AG08396 (cell line): ENCODE measurements at places on chromosomes 2 and 18.

DNA sequence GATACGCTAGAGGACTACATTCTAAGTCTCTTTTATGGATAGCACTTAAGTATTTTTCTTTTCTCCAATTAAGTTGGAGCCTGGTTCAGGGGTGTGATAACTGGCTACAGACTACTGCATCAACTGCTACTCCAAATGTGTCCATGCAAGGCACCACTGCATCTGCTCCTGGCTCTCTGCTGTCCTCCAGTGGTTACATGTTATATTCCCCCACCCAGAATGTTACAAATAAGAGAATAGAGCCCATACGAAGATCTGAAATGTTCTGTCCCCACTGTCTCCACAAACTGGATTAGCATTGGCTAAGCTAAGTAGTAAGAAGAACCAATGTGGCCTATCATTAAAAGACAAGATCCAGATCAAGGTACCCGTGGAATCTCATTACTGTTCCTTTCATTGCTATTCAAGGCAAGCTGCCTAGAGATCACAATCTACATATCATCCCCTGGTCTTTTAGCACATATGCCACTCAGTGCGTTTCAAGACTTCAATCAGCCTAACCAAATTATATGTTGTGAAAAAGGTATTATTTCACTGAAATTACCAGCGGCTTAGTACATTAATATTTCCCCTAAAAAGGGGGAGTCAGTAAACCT lies 308.3 kb upstream of the SLC8A1 start:
- DNase-seq, result peak; percentile 55

GRCh38 chr2:64814007-64814406 lies 160.3 kb upstream of the SERTAD2 start:
- no peak for DNase-seq

GRCh38 chr2:189179570-189179950 lies at the start of gene COL5A2:
COL5A2 (minus strand) TSS chr2:189179761; CDS start chr2:189179604, 157 bp downstream.
- DNase-seq, result peak; percentile 60

- no peak for DNase-seq
These were observed 1352.9 kb upstream of the CHAC2 start for GRCh38 chr2:52414561-52415295.

DNA sequence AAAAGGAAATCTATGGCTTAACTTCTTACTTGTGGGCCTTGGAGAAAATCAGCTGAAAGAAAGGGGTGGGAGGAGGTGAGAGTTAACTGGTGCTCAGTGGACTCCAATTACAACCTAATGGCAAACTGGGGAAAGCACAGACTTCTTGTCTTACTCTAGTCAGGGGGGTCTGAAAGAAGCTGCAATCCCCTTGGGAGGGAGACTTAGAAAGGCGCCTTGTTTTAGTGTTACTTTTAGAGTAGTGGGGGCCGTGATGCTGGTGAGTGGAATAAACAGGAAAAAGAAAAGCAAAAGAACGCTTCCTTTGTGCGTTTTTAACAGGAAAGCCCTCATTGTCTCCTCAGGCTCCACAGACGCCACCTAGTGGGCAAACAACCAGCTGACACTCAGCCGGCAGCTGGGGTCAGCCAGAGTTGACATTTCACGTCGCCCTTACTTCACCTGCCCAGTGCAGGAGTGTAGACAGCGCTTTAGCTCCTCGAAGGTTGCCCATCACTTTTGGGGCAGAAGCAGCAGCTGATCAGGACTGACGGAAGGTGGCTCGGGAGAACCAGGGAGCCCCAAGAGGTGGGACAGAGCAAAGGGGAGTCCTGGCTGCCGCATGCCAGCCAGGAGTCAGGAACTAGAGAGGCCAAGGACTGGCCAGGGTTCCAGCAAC lies 55.9 kb upstream of the GORASP2 start:
- DNase-seq, result peak; percentile 80

GRCh38 chr2:85137156-85137555 lies 4.0 kb downstream of the TCF7L1 start:
- no peak for DNase-seq

DNA sequence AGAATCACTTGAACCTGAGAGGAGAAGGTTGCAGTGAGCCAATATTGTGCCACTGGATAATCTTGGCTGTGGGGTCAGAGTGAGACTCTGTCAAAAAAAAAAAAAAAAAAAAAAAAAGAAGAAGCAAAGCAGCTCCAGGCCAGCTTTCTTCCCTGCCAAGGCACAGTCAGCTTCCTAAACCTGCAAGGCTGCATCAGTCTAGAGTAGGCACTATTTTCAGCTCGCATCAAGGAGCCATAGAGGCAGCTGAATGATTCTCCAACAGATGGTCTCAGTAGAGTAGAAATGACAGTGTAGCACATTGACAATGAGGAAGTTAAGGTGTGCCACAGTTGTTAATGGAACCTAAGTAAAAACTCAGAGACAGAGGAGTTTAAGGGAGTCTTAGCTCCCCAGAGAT lies 35.6 kb downstream of the BMP10 start:
- DNase-seq, result no peak

GRCh38 chr2:190376591-190377245 lies 31.4 kb upstream of the MFSD6 start:
- DNase-seq, result no peak

DNA sequence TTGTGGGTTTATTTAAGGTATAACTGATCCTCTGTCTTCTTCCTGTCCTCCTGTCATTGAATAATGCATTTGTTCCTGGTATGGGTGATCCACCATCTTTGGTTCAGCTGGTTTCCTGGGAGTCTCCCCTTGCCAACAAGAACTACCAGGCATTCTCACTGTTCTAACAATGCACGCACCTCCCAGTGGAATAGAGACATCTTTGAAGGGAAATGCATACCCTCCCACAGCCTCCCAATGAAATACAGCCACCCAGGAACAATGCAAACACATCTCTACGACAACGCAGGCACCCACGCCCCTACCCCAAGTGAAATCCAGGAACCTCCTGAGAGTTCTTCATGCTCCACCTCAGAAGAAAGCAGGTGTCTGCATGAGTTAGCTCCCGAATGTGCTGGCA lies 318.0 kb downstream of the SOX11 start:
- no peak for DNase-seq

DNA sequence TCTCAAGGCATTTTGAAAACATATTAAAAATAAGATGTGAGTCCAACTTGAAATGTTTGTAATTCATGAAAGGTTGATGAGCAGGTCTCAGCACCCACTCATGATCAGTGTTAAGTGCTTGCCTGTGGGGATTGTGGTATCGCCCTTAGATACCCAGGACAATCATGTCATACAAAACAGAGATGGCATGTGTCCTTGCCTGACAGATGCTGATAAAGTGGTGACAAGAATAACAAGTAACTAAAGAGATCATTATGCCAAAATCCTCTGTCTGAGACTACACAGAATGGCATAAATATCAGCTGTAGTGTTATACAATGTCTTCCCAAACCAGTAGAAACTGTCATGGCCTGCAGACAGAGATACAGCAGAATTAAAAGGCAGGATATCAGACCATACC lies 930.3 kb downstream of the SUCLG1 start:
- DNase-seq, result no peak

DNA sequence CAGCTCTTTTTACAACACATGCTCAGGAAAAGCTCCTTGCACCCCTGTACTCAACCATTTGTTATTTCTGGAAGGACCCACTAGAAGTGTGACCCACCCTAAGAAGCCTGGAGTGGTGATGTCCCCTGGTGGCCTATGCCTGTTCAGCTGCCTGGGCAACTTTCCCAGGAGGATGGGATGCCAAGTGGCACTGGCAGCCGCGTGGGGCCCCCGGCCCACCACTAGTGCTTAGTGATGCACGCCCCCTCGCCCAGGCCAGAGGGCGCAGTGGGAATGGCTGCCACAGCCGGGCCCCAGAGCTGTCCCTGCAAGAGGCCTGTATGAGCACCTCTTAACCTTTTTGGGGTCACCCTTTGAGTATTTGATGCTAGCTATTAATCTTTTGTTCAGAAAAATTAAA lies 18.1 kb downstream of the IMPA2 start:
- no peak for DNase-seq

DNA sequence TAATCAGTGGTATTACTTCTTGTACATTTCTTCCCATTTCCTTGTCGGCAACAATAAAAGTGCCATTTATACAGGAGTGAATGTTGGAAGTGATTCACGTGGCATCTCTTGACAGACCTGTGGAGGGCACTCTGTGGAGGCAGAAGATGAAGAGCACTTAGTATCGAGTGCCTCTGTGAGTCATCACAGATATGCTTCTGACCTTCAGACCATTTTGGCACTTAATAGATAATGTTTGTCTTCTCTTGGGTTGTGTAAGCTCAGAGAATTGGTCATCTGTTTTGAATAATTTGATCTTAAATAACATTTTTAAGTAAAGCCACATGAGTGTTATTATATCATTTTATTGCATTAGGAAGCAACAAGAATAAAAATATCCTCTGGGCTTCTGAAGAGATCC lies 305.5 kb downstream of the PTPRM start:
- no peak for DNase-seq

- no peak for DNase-seq
These were observed 196.0 kb upstream of the VRK2 start for GRCh38 chr2:57850415-57851130.

DNA sequence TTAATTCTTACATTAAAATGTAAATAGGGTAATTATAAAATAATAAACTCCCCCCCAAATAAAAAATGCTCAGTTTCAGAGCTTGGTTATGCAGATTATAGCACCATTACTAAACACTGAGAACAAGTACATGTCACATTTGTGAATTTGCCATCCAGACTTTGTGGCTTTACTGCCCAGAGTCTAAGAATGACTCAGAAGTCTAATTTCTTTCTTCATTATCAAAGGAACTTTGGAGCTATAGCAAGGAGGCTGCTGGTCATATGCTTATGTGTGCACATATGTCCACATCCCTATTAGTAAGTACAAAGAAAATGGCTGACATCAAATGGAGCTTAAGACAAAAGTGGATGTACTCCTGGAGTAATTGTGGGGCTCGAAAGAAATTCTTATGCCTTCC lies 248.5 kb upstream of the SESTD1 start:
- DNase-seq, result no peak

DNA sequence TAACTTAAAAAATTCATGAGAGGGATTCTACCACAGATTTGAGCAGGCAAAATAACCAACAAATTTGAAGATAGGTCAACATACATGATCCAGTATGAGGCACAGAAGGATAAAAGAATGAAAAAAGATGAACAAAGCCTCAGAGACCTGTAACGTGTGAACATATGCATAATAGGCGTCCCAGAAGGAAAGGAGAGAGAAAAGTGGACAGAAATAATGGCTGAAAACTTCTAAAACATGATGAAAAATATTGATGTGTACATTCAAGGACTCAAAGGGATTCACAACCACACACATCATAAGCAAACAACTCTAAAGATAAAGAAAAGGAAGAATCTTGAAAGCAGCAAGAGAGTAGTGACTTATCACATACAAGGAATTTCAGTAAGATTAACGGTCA lies 100.1 kb upstream of the PARD3B start:
- DNase-seq, result no peak

- no peak for DNase-seq
These were observed 3.9 kb upstream of the TMEM163 start for GRCh38 chr2:134722728-134723127.

DNA sequence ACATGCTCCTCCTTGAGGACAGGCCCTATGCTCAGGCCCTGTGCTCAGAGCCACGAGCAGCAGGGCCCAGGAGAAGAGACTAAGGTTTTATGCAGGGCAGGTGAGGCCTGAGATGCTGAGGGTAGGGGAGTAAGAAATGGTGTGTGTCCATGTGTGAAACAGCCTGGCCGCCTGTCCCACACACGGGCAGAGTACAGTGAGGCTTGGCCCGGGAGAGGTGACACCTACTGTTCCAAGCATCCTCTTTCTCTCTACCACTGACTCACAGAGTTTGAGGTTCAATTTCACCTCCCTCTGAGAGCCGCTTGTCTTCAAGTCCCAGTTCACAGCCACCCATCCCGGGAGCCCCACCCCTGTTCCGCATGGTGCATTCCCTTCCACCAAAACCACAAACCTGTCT lies 54.1 kb downstream of the ADNP2 start:
- no peak for DNase-seq

DNA sequence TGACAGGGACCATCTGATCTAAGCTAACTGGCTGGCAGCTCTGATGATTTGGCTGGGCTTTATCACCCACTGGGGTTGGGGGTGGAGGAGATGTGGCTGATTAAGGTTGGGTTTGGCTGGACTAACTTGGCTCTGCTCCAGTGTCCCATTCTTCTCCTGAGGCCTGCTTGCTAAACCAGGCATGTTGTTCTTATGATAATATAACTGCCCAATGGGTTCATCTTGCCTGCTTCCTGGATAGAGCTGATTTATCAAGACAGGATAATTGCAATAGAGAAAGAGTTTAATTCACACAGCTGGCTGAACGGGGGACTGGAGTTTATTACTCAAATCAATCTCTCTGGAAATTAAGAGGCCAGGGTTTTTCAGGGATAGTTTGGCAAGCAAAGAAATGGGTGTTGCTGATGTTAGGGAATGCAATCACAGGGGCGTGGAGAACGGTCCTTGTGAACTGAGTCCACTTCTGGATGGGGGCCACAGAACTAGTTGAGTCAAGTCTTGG lies 150.4 kb downstream of the PTH2R start:
- DNase-seq, result no peak

DNA sequence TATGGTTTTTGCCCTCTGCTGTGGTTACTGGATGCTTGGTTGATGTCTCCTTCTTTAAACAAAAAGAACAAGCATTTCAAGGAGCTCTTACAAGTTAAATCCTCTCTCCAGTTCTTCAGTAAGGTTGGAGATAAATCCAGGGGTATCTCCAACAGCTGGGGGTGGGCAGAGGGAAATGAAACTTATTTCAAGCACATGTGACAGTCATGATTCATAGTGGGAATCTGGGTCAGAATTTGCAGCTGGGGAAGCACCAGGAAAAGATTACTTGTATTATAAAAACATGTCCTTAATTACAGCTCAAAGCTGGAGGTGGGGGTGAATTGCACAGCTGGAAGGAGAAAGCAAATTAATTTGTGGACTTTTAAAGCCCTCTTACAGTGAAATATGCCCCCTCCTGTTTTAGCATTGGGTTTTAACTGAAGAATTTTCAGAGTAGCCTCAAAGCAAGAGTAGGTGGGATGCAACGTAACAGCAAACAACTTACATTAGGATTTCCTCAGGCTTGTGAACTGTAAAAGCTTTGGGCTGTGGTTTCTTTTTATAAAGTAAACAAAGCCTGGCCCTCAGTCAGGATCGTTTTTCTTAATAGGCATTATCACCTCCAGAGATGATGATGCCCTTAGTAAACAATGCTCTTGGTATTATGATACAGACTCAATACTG lies 596.4 kb downstream of the NYAP2 start:
- DNase-seq, result no peak

GRCh38 chr2:147634826-147635225 lies 210.0 kb upstream of the ACVR2A start:
- no peak for DNase-seq

- DNase-seq, result no peak
These were observed 8.5 kb downstream of the FMNL2 start for GRCh38 chr2:152343426-152343825.

DNA sequence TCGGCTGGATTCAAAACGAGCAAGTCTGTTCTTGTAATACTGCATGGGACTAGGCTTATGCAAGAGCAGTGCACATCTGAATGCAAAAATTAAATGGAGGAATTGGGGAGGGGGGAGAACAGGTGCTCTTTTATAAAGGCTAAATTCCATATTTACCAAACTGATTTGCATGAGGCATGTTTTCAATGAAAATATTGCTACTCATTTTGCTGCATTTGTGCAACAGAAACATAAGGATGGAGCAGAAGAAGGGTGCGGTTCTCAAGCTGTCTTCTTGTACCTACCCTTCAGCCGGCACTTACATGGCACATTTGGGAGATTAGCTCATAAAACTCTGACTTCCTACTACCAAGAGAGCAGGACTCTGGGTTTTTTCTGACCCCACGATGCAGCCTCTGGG lies 256.4 kb downstream of the CDCA7 start:
- DNase-seq, result no peak

- no peak for DNase-seq
These were observed 51.2 kb upstream of the HS6ST1 start for GRCh38 chr2:128369602-128370467.

GRCh38 chr2:67840460-67841068 lies 222.2 kb downstream of the C1D start:
- peak; percentile 76 for DNase-seq
